H1 (cell line): ENCODE measurements at places on chromosomes 1 and 21.
A peak's percentile ranks its signal among the peaks of the same experiment; 100 is the strongest.

DNA sequence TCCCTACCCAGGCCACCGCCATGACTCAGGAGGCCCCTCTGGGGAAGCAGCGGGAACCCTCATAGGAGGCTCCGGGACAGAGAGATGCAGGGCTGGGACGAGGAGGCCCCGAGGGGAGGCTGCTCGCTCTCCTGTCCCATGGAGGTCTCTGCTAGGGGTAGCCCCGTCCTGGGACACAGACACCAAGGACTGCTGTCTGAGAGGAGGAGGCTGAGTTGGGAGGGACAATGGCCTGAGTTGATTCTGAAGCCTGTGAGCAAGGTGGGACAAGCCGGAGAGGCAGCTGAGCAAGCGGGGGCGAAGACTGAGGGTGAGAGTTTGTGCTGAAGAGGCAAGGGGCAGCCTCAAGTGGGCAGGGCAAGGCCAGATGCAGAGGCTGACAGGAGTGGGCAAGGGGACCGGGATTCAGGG, 17.4 kb downstream of the SLC27A3 start:
- DNase-seq: no peak

DNA sequence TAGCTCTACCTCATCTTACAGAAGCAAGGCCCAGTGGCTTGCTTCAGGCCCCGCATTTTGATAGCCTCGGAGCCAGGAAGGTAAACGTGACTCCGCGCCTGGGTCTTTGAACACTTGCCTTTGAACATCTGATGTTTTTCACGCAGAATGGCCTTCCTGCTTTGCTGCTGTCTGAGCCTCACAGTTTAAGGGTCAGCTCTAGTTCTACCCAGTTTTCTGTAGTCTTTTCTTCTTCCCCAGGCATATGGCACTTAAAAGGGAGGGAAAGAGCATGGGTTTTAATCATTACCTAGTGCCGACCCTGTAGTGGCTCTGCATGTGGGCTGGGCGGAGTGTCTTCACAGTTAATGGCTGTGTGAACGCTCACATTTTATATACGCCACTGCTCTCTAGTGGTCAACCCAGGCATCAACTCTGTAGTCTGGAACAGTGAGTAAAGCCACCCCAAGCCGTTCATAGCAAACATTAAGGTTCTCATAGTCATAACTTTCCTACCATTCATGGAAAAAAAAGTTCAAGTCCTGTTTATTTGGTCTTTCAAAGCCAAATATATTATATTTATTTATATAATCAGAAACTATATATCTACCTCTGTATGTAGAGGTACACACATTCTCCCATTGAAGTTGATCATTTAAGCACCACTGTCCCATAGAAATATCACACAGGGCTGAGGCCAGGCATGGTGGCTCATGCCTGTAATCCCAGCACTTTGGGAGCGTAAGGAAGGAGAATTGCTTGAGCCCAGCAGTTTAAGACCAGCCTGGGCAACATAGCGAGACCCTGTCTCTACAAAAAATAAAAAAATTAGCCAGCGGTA, 78.1 kb downstream of the IER5 start:
- DNase-seq: no peak

GRCh38 chr1:243851257-243851756, 1.3 kb upstream of the AKT3 start:
- no peak for DNase-seq

DNA sequence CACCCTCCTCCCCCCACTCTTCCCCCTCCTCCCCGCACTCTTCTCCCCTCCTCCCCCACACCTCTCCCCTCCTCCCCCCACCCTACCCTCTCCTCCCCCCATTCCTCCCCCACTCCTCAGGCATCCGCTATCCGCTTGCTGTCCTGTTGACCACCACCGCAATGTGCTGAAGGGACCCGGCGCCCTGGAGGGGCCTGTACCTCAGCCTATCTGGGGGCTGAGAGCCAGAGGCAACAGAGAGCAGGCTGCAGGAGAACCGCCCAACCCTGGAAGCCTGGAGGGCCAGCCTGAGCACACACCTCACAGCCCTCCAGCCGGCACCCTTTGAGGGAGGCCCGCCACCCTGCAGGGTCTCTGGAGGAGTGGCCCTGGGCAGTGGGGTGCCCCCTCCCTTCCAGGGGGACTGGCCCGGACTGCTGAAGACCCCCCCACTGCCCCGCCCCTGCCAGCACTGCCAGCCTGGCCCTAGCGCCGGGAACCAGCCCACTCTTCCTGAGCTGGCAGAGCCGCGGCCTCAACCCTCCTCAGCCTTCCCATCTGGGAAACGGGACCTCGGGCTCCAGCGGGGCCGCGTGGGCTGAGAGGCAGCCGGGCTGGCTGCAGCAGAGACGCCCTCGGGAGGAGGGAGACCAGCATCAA, 1.2 kb downstream of the C1QTNF12 start:
- no peak for DNase-seq

GRCh38 chr1:23743287-23744152, at the start of gene ELOA:
Gene ELOA, plus strand, starts transcription at chr1:23743471. Its CDS starts 33 bp downstream, at chr1:23743504.
- DNase-seq: peak; percentile 85

DNA sequence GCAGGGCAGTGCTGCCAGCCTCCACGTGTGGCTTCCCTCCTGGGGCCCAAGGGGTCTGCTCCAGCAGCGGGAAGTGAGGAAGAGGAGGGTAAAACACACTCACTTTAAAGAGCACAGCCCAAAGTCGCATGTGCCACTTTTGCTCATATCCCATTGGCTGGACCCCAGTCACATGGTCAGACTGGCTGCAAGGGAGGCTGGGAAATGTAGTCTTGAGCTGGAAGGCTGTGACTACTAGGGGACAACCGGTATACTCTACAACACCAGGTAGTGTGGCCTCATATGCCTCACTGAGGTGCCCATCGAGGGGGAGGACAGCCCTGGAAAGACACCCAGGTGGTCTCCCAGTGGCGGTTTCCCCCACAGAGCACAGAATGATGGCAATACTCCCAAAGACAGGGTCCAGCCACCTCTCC, 45.2 kb downstream of the CAMK2N1 start:
- peak; percentile 80 for DNase-seq

GRCh38 chr1:63848733-63849132, 74.9 kb downstream of the ROR1 start:
- DNase-seq: no peak

DNA sequence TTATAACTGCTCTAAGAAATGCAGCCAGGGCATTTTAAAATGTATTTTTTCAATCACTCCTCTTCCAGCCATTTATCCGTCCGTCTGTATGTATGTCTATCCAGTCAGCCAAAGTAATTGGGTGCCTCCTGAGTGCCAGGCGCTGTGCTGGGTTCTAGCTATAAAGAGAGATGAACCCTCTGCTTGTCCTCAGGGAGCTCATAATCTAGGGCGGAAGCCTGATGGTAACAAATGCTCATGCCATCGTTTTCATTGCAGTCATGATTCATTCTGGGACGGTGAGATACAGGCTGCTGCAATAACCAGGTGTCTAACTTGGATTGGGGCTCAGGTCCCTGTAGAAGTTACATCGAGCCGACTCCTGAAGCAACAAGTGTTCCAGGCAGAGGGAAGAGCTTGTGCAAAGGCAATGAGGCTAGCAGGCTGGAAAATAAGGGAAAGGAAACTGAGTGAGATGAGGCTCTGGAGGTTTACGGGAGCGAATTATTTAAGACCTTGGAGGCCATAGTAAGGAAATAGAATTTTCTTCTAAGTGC, 11.6 kb downstream of the IFI6 start:
- DNase-seq: no peak

DNA sequence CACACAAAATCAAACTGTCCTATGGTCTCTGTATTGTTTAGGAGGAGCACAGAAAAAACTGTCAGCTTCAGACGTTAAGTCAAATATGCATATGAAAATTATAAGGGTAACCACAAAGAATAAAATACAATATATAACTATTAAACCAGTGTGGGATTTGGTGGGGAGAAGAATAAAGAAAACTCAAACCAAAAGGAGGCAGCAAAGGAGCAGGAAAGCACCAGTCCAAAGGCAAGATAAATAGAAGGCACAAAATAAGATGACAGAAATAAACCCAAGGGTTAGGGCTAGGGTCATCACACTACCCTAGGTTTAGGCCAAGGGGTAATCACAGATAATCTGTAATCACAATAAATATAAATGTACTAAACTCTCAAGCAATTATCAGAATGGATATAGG, 32.8 kb downstream of the DLGAP3 start:
- DNase-seq: no peak

- no peak for DNase-seq
These were observed 98.2 kb upstream of the C1orf87 start for GRCh38 chr1:60171801-60172200.

DNA sequence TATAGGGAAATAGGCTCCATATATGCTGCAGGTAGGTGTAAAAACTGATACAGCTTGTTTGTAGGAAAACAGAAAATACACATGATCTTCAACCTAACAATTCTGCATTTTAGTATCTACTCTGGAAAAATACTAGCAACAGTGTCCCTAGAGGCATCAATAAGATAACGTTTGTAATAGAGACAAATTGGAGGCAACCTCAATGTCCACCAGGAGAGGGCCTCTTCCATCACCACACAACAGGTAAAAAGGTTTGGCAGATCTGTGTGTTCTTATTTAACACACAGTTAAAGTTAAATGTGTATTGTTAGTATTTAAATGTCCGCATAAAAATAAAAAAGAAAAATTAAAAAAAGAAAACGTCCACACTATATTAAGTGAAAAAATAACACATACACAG, 5.4 kb downstream of the EIF2D start:
- DNase-seq: no peak

DNA sequence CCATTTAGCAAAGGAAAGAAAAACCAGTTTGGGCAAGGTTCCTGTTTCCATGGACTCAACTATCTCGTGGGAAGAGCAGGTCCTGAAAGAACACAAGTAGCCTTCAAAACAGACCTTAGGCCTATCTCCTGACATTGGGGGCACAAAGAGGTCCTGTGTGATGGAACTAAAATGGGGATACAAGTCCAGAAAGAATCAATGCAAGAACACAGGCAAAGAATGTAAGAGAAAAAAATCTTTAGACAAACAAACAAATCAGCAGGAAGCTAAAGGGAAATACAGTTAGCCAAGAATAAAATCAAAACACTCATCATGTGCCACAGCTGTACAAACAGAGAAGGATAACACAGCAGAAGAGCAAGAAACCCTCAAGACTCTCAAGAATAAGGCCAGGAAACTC, 28.2 kb downstream of the SLC30A10 start:
- DNase-seq: no peak

GRCh38 chr1:233379869-233380438, 52.4 kb downstream of the MAP3K21 start:
- DNase-seq: no peak

DNA sequence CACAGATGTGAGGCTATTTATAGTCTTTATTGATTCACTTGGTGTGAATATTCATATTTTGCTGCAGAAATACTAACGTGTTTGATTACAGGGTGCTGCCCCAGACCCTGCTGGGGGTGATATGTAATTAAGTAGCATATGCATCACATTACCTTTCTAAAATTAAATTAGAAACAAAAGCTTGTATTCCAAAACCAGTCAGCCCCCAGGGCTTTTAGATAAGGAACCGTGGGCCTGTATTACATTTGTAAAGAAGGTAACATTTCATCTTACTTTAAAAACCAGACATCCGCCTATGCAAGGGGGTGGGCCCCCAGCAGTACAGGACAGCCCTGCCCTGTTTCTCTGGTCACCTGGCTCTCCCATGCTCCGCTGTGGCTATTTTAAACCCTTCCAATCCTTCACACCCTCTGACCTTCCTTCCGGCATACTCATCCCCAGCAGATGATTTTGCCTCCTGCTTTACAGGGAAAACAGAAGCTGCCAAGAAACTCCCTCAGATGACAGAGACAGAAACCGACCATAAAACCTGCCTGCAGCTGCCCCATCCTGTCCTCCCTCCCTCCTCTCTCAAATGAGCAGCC, 22.0 kb upstream of the KCNC4 start:
- no peak for DNase-seq

- DNase-seq: no peak
These were observed 609 bp upstream of the ATF3 start for GRCh38 chr1:212607913-212608391.

DNA sequence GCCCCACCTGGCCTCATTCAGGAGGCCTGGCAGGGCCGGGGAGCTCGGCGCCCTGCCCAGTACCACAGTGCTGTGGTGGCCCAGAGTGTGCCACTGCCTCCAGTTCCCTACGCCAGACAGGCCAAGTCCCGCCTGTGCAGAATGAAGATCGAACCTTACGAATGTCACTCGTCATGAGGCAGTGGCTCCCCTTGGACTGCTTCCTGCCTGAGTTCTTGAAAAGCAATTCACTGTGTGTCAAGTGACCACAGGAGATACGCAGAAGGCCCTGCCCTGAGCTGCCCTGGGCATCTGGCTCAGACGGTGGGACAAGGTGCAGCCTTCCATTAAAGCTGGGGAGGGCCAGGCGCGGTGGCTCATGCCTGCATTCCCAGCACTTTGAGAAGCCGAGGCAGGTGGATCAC, 49.6 kb upstream of the LRP8 start:
- peak; percentile 45 for DNase-seq

DNA sequence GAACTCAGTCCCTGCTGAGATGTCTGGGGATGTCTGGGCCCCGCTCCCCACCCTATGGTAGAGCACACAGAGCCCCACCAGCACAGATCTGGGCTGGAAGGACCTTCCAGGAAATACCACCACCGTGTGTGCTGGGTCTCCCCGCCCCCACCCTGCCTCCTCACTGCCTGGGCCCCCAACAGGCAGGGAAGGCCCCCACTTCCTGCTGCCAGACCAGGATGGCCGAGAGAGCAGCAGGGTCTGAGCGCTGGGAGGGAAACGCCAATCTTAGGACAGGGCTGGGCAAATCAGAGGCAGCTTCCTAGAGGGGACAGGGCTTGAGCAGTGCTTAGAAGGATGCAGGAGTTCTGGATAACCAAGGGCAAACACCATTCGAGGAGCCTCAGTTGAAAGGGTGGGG, 11.9 kb downstream of the ADGRB2 start:
- DNase-seq: no peak
